ENCODE measurements at places on chromosomes 13 and 19.

DNA sequence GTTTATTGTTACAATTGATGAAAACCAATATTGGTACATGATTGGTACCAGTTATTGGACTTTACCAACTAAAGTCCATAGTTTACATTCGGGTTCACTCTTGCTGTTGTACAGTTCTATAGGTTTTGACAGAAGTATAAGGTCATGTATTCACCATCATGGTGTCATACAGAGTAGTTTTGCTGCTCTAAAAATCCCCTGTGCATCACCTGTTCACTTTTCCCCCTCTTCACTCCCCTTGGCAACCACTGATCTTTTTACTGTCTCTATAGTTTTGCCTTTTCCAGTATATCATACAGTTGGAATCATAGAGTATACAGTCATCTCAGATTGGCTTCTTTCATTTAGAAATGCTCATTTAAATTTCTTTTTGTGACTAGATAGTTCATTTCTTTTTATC is 51.2 kb upstream of the MED4 start:
- DNase-seq = no peak

DNA sequence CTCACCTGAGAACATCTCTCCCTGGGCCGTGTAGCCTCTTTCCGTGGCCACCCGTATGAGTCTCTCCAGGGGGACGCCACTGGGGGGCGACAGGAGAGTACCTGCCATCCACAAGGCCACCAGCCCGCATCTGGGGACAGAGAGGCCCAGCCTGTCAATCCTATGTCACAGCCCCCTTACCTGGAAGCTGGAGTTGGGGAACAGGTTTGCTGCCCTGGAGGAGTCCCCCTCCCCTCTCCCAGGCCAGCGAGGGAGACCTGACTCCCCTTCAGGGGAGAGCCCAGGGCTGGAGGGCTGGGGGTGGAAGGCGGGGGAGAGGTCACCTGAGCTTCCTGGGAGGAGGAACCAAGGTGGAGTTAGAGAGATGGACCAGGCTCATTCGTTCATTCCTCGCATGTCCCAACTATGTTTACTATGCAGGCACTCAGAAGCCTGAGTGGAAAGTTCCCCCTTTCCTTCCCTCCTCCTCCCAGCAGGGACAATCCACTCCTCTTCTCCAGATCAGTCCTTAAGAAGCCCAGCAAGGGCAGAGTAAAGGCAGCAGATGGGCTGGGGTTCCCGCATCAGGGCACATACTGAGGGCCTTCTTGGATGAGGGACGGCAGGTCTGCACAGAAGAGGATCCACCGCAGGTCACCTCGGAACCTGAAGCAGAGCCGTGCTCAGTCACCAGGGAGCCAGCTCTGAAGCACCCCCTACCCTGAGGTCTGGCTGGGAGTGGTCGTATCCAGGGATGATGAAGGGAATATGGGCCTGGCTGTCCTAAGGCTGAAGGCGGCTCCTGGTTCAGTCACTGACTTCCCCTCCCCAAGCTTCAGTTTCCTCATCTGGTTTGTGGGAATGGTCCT is 5.5 kb downstream of the ACTMAP start:
- no peak for DNase-seq

GRCh38 chr13:58097831-58098230 is 466.3 kb downstream of the PCDH17 start:
- no peak for DNase-seq

DNA sequence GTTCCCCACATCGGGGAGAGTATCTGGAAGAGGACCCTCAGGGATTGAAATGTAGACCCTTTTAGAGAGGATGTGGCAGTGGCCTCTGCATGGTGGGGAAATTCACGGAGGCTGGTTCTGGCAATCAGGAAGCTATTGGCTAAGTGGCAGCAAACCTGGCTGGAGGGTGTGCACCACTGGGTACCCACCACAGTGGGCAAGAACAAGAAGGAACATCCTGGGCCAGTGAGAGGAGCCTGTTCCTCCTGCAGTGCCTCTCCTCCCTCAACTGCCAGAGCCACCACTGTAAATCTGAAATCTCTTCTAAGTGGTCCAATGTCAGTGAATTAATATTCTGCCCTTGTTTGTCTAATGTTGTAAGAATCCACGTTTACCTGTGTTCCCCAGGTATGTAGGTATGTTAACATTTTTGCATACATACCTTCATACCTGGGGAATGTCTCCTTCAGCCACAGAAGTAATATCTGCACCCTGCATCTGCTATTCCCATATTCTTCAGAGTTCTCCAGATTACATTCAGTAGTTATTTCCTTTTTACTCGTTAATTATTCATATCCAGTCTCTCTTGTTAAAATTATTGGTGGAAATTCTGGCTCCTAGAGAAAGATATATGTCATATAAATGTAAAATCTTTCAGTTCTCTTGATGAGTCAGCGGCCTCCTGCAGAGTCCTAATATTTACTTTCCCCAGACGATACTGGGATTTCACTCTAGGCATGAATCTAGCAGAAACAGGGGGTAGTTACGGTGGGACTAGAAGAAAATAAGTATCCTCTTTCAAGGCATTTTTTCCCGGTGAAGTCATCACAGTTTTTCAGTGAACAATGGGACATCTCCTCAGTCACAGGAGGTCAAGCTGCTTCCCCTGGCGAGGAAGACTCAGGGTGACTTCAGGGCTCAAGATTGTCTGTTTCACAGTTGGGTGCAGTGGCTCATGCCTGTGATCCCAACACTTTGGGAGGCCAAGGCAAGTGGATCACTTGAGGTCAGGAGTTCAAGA is 148.3 kb downstream of the MYO16 start:
- DNase-seq = no peak

DNA sequence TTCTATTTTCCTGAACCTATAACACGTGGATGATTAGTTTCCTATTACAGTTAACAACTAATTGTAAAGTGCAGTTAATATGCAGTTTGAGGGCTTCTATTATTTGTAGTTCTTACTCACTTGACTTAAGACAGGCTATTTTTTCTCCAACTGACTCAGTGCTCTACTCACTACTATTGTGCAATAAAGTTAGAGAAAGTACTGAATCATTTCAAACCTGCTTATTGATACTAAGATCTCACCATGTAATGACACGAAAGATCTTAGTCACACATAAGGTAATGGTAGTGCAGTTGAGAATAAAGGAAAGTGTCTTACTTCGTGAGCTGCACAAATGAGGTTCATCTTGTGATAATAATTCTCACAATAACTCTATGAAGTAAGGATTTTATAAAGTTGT is 22.8 kb upstream of the ITM2B start:
- DNase-seq = no peak

DNA sequence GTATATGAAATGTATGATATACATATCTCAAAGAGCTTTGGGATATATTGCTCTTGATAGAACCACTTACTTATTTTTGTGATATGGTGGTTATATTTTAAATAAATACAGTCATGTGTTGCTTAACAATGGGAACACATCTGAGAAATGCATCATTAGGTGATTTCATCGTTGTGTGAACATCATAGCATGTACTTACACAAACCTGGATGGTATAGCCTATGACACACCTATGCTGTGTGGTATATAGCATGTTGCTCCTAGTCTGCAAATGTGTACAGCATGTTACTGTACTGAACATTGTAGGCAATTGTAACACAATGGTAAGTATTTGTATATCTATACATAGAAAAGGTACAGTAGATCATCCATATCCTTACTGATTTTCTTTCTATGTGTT is 7.7 kb downstream of the RB1 start:
- no peak for DNase-seq

DNA sequence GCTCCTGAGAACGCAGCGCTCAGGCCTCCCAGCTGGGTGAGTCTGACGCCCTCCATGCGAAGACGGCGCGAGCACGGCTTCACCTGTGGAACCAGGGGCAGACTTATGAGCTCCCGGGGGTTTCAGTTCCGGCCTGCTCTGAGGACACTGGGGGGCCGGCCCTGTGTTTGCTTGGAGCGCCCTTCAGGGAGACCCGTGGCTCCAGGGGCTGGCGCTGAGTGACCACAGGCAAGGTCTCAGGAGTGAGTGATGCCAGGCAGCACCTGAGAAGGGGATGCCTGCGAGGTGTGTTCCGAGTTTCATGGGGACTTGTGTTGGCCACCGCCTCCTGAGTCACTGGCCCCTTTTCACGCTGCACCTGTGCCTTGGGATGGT is 4.5 kb downstream of the MCF2L start:
- no peak for DNase-seq

DNA sequence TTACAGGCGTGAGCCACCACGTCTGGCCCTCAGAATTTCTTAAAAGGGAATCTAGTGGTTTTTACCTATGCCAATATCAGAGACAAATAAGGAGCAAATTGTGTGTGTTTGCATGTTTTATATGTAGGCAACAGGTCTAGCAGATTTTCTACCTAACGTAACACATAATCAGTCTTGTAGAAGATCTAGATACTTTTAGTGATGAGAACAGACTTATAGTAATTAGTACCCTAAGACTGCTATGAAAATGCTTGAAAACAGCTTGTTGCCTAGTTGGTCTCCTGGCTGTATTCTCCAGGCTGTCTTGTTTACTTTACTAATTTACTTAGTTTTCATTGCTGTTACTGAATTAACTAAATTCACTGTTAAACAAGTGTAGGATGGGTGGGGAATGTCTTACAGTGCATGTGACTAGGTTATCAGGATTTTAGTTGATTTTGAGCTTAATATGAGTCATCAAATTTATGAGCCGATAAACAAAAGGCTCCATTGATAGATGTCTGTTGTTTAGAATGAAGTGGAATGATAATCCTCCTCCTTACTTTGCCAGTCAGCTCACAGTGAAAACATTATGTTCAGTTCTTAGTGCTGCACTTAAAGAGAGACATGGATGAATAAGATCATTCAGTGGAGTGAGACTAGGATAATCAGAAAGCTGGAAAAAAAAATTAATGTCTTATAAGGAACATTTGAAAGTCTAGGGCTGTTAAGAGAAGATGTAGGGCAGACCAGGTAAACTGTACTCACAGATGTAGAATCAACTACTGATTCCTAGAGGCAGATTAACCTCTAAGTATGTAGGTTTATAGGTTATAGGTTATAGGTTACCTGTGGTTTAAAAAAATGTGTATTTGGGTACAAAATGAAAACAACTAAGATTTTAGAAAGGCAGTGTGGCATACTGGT is 22.4 kb downstream of the GTF2F2 start:
- DNase-seq = no peak

DNA sequence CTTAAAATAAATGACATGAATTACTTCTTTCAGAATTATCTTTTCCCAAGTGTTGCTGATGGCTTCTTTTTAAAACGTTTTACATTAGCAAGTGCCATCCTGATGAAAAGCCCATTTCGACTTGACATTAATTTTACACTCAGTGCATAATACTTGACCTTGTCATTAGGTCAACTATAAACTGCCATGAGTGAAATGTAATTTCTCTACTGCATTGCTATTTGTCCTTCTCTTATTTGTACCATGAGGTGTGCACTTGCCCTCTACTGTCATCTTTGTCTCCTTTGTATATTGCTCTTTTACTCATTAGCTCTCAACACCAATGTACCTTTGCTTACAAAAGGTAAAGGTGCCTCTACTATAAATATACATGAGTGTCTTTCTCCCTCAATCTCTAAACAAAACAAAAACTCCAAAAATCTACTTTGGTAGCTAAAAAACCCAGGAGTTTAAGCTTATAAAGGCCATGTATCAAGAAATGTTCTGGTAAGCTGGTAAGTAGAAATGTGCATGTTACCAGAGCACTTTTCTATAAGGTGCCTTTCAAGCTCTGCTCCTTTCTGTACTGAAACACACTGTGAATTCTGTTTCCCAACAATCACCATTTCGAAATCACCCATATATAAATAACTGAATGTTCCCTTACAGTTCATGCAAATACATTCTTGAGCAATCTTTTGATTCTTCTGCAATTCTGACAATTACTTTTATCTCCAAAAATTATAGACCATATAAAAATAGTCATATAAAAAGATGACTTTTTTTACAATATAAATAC is 351.4 kb downstream of the SLITRK5 start:
- no peak for DNase-seq

DNA sequence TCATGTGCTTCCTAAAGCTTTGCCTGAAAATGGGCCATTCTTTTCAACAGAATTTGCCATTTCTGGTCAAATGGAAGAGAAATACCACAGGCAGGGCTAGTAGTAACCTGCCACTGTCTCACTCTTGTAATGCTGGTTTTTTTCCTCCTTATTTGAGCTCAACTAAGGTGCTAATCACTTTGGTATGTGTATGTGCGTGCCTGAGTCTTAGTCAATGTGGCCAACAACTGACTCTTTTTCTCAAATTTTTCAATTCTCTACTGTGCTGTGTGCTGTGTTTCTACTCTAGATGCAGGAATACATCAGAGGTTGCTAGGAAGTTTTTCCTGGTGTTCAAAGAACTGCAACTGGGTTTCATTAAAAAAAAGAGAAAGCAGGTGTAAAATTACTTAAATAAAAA is 870.2 kb downstream of the EFNB2 start:
- DNase-seq = no peak

DNA sequence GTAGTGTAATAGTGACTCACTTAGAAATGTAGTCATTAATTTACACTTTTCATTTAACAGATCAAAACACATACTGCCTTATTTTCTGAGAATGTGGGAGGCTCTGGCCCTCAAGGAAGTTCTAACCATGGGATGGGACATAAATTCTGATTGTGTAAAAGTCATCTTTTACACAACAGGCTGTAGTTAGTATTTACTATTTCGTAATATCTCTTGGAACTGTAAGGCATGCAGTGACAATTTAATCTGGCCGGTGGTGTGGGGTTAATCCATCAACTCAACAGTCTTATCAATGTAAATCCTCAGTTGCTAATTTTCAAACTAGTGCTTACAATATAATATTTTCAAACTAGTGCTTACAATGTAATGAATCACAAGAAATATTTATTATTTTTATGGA is 1599.2 kb downstream of the EFNB2 start:
- no peak for DNase-seq

- DNase-seq = no peak
Observed at GRCh38 chr19:31436121-31436776, 87.0 kb upstream of the TSHZ3 start.

GRCh38 chr19:13861392-13861713 is 15.6 kb upstream of the NANOS3 start:
- no peak for DNase-seq

GRCh38 chr13:98922306-98922705 is 55.6 kb downstream of the DOCK9 start:
- no peak for DNase-seq

- no peak for DNase-seq
Observed at GRCh38 chr13:25292301-25292700, 5.0 kb upstream of the MTMR6 start.

DNA sequence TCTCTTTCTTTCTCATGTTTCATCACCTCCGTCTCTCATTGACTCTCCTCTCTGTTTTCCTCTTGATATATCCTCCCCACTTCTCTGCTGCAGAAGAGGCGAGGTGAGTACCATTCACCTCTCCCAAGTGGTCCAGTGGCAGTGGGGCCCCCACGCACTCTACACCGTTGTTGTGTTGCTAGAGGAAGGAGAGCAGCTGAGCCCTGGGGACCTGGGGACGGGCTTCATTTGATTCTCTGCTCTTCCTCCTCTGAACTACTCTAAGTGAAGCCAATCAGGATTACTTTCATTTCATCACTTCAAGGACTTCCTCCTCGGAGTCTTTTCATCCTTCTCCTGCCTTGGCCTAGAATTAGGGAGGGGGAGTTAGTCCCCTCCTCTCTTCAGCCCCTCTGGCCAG is 64.6 kb downstream of the CCNE1 start:
- DNase-seq = no peak

GRCh38 chr13:71754407-71754974 is 112.5 kb downstream of the DACH1 start:
- DNase-seq = no peak
